ENCODE measurements at places on chromosomes 7 and 10.

- H3K36me3 ChIP-seq: no peaks in the 10 kb centered on the region
- peaks cover 25% of the 10 kb centered on the region for H3K4me1 ChIP-seq
- no peak for DNase-seq
- no peak overlapping the region for H3K4me3 ChIP-seq
- no peak overlapping the region for H3K27ac ChIP-seq
Observed at GRCh38 chr10:91214911-91215310, 5.6 kb upstream of the PCGF5 start.

DNA sequence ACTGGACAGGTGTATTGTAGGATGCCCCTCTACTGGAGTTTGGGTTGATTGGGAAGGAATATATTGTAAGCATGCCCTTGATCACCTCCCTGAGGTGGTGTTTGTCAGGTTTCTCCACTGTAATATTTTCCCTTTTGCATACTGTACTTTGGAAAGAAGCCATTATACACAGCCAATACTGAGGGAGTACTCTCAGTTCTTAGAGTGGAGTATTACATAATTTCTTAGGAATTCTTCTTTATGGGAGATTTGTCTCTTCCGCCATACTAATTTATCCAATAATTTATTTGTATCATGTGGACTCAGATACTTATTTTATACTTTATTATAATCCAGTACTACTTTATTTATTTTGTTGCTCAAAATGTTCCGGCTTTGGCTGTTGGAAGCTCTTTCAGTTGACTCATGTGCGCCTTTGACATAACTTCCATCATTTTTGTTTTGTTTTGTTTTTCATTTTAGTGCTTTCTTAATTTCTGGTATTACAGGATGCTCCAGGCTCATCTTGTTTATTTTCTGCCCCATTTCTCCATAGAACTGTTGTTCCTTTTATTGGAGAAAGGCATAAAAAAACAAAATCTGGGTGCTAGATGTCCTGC is 29.7 kb downstream of the MKLN1 start:
- H3K4me1 ChIP-seq: peaks cover 96% of the 10 kb centered on the region
- peak overlapping the region; percentile 23 for H3K27ac ChIP-seq
- H3K27me3 ChIP-seq: no peaks in the 10 kb centered on the region
- H3K36me3 ChIP-seq: no peaks in the 10 kb centered on the region

GRCh38 chr10:97676770-97677581 is 10.1 kb downstream of the AVPI1 start:
- H3K27ac ChIP-seq: no peak overlapping the region
- peaks cover 72% of the 10 kb centered on the region for H3K36me3 ChIP-seq
- no peaks in the 10 kb centered on the region for H3K27me3 ChIP-seq
- DNase-seq: peak; percentile 41

DNA sequence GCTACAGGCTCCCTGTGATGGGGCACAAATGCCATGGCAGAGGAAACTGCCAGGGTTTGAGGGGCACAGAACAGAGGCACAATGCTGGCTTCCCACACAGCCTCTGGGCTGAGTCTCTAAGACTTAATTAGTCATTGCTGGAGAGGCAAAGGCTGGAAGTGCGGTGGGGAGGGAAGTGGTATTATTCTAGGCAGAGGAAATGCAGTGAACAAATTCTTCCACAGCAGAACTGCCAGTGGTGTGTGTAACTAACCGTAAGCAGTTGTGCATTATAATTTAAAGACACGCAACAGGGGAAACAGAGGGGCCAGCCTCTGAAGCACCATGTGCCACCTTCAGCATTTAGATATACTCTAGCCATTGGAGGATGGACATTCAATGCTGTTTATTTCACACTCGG is 12.8 kb downstream of the ICA1 start:
- H3K4me1 ChIP-seq: peaks cover 3% of the 10 kb centered on the region
- H3K4me3 ChIP-seq: no peak overlapping the region
- H3K27ac ChIP-seq: no peak overlapping the region
- DNase-seq: no peak
- H3K27me3 ChIP-seq: no peaks in the 10 kb centered on the region
- no peaks in the 10 kb centered on the region for H3K36me3 ChIP-seq

DNA sequence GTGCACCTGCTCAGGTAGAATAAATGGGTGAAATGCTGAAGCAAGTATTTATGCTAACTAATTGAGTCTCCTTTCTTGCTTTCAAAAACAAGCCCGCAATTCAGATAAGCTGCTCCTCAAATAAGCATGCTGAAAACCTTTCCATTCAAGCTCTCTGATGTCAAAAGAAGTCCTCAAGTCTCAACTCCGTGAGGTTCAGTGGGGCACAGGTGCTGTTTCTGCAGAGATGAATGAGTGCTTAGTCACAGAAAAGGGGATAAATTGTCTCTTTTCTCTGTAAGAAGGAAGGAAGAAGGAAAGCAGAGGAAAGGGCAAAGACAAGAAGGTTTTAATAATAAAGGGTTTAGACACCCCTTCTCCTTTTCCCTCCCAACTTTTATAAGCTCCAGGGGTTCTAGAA is 229.8 kb upstream of the NPY start:
- no peak overlapping the region for H3K4me3 ChIP-seq
- DNase-seq: no peak
- no peaks in the 10 kb centered on the region for H3K4me1 ChIP-seq
- H3K36me3 ChIP-seq: no peaks in the 10 kb centered on the region

DNA sequence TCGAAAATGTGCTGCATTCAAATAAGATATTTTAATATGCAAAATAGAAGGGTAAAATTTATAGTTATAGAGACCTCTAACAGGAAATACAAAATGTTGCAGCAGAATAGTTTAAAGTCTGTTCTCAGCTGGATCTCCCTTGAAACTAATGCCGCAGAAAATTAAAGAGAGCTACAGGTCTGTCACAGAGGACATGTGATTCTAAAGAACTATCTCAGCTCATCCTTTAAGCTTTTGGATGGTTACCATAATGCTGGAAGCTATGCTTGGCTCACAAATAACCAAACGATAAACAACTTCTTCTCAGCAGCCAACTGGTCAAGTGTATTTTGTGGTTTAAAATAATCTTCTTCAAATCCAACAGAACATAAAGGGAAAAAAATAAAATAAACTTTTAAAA is 353.0 kb downstream of the PARD3 start:
- no peaks in the 10 kb centered on the region for H3K27me3 ChIP-seq
- DNase-seq: no peak
- no peak overlapping the region for H3K27ac ChIP-seq
- H3K36me3 ChIP-seq: no peaks in the 10 kb centered on the region
- no peaks in the 10 kb centered on the region for H3K4me1 ChIP-seq

GRCh38 chr10:14753441-14753840 is 21.3 kb downstream of the FAM107B start:
- H3K4me3 ChIP-seq: no peak overlapping the region
- DNase-seq: no peak
- H3K27ac ChIP-seq: no peak overlapping the region
- H3K36me3 ChIP-seq: no peaks in the 10 kb centered on the region
- H3K4me1 ChIP-seq: peaks cover 28% of the 10 kb centered on the region
- no peaks in the 10 kb centered on the region for H3K27me3 ChIP-seq

DNA sequence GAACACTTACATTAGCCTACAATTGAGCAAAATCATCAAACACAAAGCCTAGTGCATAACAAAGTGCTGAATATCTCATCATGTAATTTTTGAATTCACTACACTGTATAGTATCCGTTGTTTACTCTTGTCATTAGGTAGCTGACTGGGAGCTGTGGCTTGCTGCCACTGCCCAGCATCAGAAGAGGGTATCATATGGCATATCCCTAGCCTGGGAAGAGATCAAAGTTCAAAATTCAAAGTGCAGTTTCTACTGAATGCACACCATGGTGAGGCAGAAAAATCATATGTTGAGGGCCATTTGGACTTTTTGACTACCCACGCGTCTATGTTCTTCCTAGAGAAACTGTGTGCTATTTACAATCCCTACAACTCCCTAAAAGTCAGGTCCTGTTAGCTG is 7.5 kb upstream of the ZC3HAV1 start:
- peaks cover 24% of the 10 kb centered on the region for H3K4me1 ChIP-seq
- H3K4me3 ChIP-seq: no peak overlapping the region

DNA sequence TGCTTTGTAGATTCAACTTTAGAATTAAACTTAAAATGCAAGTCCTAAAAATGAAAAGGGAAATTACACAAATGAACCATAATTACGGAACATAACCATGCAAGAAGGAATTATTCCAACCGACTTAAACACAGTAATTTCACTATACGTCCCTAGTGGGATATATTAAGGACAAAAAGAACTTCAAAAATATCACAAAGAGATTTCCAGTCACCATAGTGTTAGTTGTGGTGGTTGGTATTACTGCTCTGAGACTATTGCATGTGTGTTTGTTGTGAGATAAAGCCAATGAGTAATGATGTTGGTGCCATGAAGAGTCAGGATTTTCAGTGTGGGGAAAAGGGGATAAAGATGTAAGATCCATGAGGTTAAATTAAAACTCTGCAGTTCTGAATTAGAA is 49.6 kb downstream of the KCNH2 start:
- no peaks in the 10 kb centered on the region for H3K4me1 ChIP-seq
- no peak for DNase-seq
- no peaks in the 10 kb centered on the region for H3K36me3 ChIP-seq
- H3K4me3 ChIP-seq: no peak overlapping the region
- no peaks in the 10 kb centered on the region for H3K27me3 ChIP-seq

- no peak overlapping the region for H3K4me3 ChIP-seq
- H3K4me1 ChIP-seq: no peaks in the 10 kb centered on the region
- no peaks in the 10 kb centered on the region for H3K36me3 ChIP-seq
- no peaks in the 10 kb centered on the region for H3K27me3 ChIP-seq
- H3K27ac ChIP-seq: no peak overlapping the region
Observed at GRCh38 chr7:22429386-22429785, 70.6 kb downstream of the STEAP1B start.

GRCh38 chr7:25249772-25250171 is 21.5 kb upstream of the NPVF start:
- H3K36me3 ChIP-seq: no peaks in the 10 kb centered on the region
- no peaks in the 10 kb centered on the region for H3K27me3 ChIP-seq
- no peak overlapping the region for H3K27ac ChIP-seq
- no peak for DNase-seq
- H3K4me3 ChIP-seq: no peak overlapping the region
- no peaks in the 10 kb centered on the region for H3K4me1 ChIP-seq

DNA sequence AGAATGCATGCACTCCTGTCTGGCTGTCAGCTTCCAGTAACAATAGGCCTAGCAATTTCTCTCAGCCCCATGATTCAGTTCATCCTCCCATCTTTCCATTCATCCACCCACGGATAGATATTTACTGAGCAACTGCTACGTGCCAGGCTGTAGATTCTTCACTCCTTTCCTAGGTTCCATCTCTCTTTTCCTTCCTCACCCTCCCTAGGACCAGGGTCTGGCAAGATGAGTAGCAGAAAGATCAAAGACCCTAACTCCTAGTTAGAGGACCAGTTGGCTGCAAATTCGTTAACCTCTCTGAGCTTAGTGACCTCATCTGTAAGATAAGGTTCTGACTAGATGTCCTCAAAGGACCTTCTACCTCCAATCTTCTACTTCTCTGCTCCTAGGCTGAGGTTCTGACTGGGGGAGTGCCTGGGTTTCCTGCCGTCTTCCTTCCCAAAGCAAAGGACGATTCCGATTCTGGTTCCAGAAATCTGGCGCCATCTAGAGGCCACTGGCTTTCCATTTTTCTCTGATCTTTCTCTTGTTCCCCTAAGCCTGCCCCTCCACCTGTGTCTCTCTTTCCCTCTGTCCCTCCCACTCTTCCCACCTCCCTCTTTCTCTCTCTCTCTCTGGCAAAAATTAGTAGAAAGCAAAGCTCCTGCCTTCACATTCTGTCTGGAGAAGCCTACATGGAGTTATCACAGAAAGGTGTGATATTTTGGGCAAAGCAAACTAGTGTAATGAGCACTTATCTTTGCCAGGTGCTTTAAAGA is 26.2 kb downstream of the TBATA start:
- H3K4me3 ChIP-seq: no peak overlapping the region
- no peak overlapping the region for H3K27ac ChIP-seq
- H3K4me1 ChIP-seq: peaks cover 5% of the 10 kb centered on the region
- peaks cover 9% of the 10 kb centered on the region for H3K27me3 ChIP-seq
- DNase-seq: peak; percentile 92

GRCh38 chr7:6440381-6440780 is 7.4 kb downstream of the DAGLB start:
- H3K27ac ChIP-seq: no peak overlapping the region
- no peak overlapping the region for H3K4me3 ChIP-seq
- H3K36me3 ChIP-seq: peaks cover 38% of the 10 kb centered on the region
- DNase-seq: no peak
- peaks cover 49% of the 10 kb centered on the region for H3K4me1 ChIP-seq

DNA sequence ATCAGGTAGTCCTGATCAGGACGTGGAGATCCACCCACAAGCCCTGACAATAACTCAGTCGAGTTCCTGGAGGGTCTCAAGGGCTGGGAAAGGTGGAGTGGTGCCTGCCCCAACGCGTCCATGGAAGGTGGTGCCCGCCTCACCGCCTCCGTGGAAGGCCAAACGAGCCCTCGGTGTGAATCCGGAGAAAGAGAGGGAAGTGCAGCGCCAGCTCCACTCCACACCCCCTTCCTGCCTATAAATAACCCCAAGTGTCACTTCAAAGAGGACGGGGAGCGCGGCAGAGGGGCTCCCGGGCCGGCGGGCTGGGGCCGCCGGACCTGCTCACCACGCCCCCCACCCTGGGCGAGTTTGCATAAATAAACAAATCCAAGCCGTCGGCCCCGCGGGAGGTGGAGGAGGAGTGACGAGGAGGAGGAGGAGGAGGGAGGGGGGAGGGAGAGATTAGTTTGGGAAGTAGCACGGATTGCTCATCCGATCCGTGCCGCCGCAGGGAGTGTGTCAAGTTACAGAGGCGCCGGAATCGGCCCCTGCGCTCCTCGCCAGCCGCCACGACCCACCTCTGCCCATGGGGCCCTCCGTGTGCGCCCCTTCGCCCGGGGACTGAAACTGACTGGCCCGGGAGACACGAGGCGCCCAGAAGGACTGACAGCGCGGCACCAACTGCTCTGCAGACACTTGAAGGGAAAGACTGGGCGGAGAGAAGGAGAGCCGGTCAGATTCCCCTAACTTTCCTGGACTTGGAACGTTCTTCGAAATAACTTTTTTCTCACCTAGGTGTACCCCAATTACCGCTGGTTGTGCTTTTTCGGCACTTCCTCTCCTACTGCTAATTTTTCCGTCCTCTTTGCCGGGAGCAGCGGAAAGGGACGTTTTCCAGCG is at the start of gene COL13A1:
COL13A1 (plus strand) TSS at position 473 of the 882 bp plus-strand sequence. CDS start 518 bp downstream, outside the sequence.
- H3K27ac ChIP-seq: peak within 1 kb of the TSS; percentile 67
- peak within 1 kb of the TSS; percentile 52 for H3K4me3 ChIP-seq
- peaks cover 29% of the 10 kb centered on the region for H3K4me1 ChIP-seq
- peaks cover 30% of the 10 kb centered on the region for H3K27me3 ChIP-seq
- H3K36me3 ChIP-seq: no peaks in the 10 kb centered on the region
- DNase-seq: no peak

- H3K4me3 ChIP-seq: peak within 1 kb of the TSS; percentile 70
- DNase-seq: peak; percentile 78
- H3K27me3 ChIP-seq: no peaks in the 10 kb centered on the region
- H3K4me1 ChIP-seq: peaks cover 12% of the 10 kb centered on the region
Observed at GRCh38 chr7:30771174-30771879, at the start of gene MINDY4. Gene MINDY4 (plus strand): TSS chr7:30771417. CDS start chr7:30771494, 77 bp downstream.
